ENCODE measurements at places on chromosomes 7 and 10.

- no peak for DNase-seq
Observed at GRCh38 chr7:55193245-55193644, 171.9 kb upstream of the LANCL2 start.

- DNase-seq = no peak
Observed at GRCh38 chr7:121116396-121116795, 127.9 kb downstream of the CPED1 start.

DNA sequence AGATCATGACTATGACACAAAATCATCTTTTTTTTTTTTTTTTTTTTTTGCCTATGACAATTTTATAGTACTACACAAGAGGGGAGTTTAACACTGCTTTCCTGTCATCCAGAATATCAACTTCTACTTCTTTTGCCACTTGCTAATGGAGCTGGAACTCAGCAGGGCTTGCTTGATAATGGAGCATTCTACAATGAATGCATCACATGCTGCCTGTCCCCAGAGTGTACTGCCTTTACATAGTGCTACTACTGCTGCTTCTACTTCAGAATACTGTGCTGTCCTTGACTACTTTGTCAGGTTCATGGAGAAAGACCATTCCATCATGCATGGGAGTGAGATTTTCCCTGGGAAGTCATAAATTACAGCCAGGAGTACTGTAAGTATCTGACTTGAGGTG is 338.6 kb upstream of the SEMA3A start:
- no peak for DNase-seq

- DNase-seq = no peak
Observed at GRCh38 chr10:3104251-3104918, 37.0 kb downstream of the PFKP start.

- DNase-seq = peak; percentile 70
Observed at GRCh38 chr10:121886997-121887622, 40.7 kb downstream of the ATE1 start.

- no peak for DNase-seq
Observed at GRCh38 chr7:155555116-155555695, 8.8 kb upstream of the CNPY1 start.

DNA sequence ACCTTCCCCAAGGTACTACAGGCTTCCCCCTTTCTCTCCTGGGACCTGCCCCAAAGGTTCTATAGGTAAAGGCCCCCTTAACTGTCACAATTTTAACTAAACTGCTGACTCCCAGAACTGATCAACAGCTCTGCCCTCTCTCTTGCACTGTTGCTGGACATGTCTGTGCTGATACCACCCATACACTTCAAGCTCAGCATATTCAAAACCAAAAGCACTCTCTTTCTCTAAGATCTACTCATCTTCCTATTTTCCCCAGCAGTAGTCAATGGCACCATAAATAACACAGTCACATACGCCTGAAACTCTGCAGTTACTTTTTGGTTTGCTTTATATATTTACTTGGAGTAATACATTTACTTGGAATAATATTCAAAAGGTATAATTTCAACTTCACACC is 12.3 kb downstream of the OSBPL3 start:
- no peak for DNase-seq

- peak; percentile 72 for DNase-seq
Observed at GRCh38 chr7:47543714-47544113, 38.2 kb downstream of the TNS3 start.

- DNase-seq = no peak
Observed at GRCh38 chr10:86060386-86061277, 306.0 kb downstream of the GRID1 start.

GRCh38 chr7:73830681-73831583 is at the start of gene CLDN4:
Gene CLDN4 (plus strand): TSS chr7:73830996. CDS start chr7:73831202, 206 bp downstream.
- no peak for DNase-seq

DNA sequence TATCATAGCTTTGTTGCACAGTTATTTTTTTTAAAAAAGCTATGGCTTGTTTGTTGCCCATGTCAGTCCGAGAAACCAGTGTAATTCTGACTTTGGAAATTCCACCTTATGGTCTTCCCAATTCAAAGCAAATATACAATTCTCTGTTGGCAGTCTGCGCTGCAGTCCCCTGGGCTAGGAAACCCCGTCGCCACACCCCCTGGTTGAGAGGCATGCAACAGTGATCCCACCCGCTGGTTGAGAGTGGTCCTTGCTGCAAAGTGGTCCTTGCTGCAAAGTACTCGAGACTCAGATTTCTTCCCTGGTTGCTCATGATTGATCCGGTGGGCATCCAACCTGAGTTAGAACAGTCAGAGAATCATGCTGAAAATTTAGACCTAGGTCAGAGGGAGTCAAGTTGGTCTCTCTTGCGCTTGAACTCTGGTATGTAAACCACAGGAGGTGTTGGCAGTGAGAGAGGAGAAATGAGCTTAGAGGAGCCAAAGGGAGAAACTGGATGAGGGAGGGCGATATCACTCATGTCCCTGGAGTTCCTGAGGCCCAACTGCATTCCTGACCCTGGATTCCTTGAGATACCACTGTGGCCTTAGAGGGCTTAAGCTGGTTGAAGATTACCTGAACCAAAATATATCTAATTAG is 45.0 kb upstream of the STK17A start:
- no peak for DNase-seq

DNA sequence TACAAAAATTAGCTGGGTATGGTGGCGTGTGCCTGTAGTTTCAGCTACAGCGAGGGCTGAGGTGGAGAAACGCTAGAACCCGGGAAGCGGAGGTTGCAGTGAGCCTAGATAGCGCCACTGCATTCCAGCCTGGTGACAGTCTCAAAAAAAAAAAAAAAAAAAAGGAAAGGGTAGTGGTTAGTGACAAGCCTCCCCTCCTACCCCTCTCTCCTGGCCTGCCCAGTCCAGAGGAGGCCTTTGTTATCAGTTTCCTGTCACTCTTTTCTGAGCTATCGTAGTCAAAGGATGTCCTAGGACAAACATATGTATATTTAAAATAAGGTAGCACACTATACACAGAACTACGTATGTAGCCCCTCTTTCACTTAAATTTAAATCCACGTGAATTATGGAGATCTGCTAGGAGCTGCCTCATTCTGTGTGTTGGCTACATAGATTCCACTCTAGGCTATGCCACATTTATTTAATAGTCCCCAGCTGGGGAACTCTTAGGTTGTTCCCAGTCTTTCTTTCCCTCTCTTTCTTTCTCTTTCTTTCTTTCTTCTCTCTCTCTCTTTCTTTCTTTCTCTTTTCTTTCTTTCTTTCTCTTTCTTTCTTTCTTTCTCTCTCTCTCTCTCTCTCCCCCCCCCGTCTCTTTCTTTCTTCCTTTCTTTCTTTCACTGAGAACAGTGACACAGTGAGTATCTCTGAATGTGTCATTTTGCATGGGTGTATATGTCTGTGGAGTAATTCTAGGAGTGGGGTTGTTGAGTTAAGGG is 3.9 kb downstream of the TSPAN15 start:
- DNase-seq = no peak

DNA sequence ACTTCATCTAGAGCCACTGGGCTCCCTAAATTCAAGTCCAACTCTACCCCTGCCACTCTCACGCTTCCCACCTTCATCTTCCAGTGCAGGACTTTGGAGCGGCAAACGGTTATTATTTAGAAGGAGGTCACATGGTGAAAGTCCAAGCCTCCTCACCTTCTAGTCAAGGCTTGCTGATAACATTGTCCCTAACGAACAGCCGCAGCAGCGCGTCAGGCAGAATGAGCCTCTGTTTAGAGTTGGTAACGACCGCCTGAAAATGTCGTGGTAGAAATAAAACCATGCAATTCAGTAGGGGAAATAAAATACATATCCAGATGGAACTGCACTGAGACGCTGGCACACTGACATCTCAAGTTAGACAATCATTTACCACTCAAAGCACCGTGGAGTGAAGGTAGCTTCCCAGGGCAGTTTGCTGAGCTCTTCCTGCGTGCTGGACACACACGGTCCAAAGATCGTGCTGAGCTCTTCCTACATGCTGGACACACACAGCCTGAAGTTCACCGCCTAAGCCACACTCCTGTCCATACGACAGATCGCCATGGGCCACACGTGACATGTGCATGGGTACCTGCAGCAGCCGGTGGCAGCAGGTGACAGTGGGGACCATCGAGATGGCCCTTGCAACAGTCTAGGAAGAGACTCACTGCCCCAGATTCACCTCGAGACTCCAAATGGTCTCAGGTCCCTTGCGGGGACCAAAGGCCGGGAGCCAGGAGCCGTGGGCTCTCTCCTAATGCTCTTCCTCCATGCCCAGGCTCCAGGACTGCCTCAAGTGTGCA is 323.5 kb downstream of the PTPRN2 start:
- no peak for DNase-seq

DNA sequence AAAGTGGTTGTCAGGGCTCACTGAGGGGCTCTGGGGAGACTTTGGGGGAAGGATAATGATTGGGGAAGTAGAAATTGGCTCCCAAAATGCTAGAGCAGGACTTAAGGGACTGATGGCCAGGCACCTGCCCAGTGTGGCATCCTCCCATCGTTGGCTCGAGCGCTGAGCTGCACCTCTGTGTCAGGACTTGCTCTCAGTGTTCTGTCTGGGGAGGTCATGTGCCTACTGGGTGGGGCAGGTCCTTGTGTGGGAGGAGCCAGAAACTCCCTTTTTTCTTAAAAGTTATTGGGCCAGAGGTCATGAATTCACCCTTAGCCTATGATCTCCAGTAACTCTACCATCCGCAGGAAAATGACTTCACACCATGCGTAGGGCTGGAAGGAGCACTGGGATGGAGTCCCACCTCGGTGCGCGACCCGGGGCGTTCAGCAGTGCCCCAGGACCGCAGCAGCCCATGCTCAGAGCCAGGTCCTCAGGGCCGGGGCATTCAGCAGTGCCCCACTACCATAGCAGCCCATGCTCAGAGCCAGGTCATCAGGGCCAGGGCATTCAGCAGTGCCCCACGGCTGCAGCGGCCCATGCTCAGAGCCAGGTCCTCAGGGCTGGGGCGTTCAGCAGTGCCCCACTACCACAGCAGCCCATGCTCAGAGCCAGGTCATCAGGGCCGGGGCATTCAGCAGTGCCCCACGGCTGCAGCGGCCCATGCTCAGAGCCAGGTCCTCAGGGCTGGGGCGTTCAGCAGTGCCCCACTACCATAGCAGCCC is 221.9 kb downstream of the EBF3 start:
- DNase-seq = no peak

DNA sequence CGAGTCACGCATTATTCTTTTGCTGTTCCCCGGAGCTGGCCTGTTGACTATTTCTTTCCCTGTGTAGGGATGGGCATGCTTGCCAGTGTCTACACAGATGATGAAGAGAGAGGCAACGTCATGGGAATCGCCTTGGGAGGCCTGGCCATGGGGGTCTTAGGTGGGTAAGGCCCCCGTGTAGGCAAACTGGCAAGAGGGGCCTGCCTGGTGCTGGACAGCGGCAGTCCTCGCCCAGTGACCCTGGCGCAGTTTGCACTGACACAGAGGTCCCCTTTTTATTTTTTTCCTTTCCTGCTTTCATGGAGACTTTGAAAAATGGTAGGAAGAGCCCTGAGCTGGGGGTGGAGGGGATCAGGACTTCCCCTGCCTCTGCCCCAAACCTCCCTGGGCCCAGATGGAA is 13.4 kb downstream of the SLC18A2 start:
- no peak for DNase-seq

DNA sequence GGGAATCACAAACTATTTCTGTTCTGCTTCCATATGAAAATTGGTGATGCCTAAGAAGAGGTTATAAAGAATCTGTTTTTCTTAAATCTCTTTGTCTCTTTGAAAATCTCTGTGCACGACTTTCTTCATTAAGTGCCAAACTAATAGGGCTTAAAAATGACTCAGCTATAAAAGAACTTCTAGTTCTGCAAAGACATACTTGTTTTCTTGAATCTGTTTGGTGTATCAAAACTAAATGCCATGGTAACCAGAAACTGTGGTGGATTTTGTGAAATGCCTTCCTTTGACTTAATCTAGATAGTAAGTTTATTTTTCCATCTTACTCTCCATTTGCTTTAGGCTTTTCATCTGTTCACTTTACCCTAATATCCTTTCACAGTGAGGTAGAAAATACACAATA is 417.8 kb downstream of the PARD3 start:
- no peak for DNase-seq

DNA sequence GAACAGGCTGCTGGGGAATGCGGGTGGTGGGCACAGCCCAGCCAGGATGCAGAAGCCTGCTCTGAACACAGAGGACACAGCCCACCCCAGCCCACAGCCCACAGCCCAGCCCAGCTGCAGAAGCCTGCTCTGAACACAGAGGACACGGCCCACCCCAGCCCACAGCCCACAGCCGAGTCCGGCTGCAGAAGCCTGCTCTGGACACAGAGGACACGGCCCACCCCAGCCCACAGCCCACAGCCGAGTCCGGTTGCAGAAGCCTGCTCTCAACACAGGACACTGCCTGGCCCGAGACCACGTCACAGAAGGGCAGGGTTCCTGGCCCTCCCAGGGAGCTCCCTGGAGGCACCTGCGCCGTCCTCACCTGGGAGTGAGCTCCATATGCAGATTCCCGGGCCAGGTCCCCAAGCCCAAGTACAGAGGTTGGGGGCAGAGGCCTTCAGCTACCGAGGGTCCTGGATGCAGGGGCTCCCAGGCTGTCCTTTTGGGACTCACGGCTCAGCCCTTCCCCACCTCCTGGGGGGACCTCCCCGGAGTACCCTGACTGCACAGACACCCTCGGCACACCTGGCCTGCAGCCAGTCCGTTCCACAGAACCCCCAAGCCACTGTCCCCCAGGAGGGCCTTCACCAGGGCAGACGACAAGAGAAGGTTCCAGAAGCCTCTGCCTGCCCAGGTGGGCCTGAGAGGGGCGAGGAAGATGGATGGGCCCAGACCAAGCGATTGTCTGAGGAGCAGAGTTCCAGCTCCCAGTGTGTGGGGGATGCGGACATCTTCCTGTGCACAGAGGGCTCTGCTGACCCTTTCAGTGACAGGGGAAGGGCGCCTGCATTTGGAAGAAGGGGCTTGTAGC is 23.7 kb upstream of the FOXL3 start:
- peak; percentile 34 for DNase-seq

DNA sequence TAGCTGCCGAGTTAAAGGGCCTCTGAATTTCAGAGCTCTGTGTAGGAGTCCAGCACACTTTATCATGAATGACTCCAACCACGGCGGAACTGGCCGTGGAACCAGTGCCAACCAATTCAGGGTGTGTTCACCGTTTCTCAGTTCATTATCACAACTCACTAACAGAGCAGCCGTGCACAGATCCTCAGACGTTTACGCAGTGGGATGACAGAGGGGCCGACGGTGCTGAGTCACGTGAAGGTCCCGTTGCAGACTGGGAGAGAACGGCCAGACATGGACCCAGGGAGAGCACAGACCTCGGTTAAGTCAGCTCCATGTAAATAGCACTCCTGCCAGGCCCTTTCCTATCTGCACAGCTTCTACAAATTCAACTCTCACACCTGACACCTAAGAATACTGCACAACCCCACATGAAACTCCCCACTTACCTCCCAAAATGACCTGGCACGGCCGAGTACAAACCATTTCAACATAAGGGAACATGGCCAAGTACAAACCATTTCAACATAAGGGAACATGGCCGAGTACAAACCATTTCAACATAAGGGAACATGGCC is 95.5 kb downstream of the DIP2C start:
- DNase-seq = no peak

DNA sequence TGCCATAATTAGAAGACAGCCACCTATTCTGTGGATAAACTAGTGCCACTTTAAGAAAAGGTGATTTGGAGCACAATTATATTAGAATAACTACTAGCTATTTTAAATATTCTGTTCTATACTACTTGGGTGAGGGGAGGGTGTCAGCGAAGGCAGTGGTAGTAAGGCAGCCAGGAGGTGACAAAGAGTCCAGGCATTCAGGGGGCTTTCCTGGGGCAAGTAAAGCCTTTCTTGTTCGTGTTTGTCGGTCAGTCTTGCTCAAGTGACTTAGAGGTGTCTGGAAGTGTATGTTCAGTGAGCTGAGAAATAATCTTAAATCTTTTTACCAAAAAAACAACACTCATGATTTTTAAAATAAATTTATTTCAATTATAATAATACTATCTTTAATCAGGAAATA is 34.4 kb downstream of the ADD3 start:
- DNase-seq = no peak

- peak; percentile 14 for DNase-seq
Observed at GRCh38 chr7:74334030-74334429, 44.8 kb downstream of the CLIP2 start.

All from suppressor macrophage (primary cell).